ENCODE measurements at places on chromosomes 16 and 17.

- DNase-seq: peak; percentile 71
Measured at GRCh38 chr17:50637829-50638605, 3.3 kb downstream of the ABCC3 start.

GRCh38 chr16:85279825-85280545 is 167.7 kb upstream of the CIBAR2 start:
- DNase-seq: peak; percentile 86

DNA sequence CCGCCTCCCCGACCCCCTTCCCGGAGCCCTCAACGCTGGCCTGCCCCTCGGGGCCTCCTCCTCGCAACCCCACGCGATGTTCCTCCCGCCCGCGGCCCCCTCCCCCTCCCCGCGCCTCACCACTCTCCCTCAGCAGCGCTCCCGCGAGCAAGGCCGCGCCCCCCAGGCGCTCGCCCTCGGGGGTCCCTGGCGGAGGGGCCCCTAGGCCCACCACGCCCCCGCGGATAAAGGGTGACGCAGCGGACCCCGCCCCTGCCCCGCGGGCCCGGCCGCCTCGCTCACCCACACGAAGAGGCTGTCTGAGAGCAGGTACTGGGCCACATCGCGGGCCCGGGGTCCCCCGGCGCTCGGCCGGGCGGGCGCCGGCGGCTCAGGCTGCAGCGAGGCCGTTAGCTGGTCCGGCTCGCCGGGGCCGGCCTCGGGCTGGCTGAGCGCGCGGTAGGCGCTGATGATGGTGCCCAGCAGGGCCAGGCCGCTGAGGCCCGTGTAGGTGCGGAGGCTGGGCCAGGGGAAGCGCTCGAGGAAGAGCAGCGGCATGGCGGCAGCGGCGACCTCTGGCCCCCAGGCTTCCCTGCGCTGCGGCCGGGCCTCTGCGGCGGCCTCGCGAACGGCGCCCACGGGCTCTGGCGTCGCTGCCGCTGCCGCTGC is 430 bp downstream of the AMFR start:
- no peak for DNase-seq

DNA sequence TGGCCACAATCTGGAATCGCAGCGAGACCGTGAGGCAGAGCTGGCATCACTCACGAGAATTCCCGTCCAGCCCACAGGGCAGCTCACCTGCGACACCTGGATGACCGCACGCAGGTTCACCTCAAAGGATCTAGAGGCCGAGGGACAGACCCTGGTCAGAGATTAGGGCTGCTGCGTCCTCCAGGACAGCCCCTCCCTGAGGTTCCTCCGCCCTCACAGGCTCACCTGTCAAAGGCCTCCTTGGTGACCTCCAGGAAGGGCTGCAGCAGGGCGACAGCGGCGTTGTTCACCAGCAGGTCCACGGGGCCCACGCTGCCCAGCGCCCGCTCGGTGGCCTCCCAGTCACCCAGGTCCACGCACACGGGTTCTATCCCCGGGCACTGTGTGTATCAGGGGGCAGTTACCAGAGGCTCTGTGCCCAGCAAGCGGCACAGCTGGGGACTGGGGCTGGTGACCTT is 834 bp downstream of the DCXR start:
- DNase-seq: no peak

- no peak for DNase-seq
Measured at GRCh38 chr16:27843800-27844199, 219.7 kb downstream of the GSG1L start.

DNA sequence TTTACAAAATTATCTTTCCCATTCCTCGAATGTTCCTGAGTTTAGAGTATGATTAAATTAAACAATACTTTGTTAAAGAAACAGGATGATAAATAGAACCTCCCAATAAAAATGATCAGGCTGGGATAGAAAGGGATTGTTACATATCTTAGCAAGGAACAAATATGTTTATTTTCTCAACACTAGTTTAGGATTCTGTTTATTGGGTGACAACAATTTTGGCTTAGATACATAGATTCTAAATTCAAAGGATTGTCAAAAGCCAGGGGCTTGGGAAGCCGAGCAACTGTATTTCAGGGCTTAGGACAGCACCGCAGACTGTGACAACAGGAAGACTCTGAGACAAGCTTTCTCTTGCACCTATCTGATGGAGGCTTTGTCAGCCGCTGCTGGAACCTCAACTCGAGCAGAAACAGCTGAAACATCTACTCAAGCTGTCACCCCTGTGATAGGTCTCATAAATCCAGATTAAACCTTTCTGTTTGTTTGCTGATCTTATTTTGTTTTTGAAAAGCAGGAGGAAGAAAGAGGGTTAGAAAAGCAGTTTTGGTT is 562.8 kb upstream of the ZFHX3 start:
- no peak for DNase-seq

GRCh38 chr16:28207399-28207798 is 4.4 kb downstream of the XPO6 start:
- DNase-seq: no peak

GRCh38 chr16:31105677-31106213 is 2.4 kb upstream of the BCKDK start:
- peak; percentile 32 for DNase-seq

- DNase-seq: no peak
Measured at GRCh38 chr17:40326014-40326831, 17.2 kb downstream of the RARA start.

GRCh38 chr16:88613293-88613692 is 25.1 kb upstream of the IL17C start:
- DNase-seq: no peak

- peak; percentile 28 for DNase-seq
Measured at GRCh38 chr17:7632492-7632894, 2.6 kb downstream of the SHBG start.

GRCh38 chr16:11297492-11298142 is 16.5 kb upstream of the PRM1 start:
- peak; percentile 91 for DNase-seq

GRCh38 chr17:50176559-50177357 is 11.0 kb downstream of the SGCA start:
- no peak for DNase-seq

DNA sequence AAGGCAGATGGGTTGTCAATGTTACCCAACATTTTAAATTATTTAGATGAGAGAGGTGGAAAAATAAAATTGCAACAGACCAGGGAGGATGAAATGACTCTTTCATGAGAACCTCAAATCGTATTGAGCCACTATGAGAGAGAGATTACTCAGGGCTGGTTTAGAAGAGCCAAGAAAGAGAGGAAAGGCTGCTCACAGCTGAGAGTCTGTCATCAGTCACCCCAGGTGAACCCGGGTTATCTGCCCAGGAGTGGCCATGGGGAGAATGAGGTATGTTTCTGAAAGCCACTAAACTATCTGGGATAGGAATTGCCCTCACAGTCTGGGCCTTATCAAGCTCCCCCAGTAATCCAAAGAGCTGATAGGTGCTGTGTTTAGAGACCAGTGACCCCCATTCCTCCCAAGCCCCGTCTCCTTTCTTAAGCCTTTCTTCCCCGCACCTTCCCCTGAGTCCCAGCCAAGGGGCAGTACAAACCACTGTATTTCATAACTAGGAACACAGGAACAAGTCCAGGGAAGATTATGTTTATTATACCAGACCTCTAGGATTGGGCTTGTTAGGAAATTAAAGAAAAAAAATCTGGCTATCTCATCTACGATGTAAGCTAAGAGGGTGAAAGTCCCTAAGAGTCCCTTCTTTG is 158.9 kb upstream of the NOL11 start:
- no peak for DNase-seq

GRCh38 chr16:81333356-81333755 is 18.6 kb downstream of the GAN start:
- DNase-seq: no peak

DNA sequence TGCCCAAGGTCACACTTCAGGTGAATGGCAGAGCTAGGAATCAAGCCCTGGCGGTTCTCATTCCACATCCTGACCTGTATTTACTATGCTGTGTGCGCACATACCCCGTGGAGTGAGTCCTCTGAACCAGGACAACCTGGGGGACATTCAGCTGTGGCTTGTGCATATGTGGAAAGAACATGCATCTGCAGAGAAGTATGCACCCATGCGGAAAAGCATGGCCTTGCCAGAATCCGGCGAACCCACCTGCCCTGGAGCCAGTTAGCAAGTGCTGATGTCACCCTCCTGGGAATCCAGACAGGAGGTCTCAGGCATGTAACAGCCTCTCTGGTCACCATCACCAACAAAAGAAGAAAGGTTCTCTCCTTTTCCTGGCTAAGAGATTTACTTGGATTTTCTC is 1.9 kb downstream of the RASL10B start:
- peak; percentile 28 for DNase-seq

- peak; percentile 92 for DNase-seq
Measured at GRCh38 chr17:67671493-67671892, 46.2 kb upstream of the NOL11 start.

- DNase-seq: no peak
Measured at GRCh38 chr16:80025236-80025635, 424.7 kb upstream of the MAF start.

DNA sequence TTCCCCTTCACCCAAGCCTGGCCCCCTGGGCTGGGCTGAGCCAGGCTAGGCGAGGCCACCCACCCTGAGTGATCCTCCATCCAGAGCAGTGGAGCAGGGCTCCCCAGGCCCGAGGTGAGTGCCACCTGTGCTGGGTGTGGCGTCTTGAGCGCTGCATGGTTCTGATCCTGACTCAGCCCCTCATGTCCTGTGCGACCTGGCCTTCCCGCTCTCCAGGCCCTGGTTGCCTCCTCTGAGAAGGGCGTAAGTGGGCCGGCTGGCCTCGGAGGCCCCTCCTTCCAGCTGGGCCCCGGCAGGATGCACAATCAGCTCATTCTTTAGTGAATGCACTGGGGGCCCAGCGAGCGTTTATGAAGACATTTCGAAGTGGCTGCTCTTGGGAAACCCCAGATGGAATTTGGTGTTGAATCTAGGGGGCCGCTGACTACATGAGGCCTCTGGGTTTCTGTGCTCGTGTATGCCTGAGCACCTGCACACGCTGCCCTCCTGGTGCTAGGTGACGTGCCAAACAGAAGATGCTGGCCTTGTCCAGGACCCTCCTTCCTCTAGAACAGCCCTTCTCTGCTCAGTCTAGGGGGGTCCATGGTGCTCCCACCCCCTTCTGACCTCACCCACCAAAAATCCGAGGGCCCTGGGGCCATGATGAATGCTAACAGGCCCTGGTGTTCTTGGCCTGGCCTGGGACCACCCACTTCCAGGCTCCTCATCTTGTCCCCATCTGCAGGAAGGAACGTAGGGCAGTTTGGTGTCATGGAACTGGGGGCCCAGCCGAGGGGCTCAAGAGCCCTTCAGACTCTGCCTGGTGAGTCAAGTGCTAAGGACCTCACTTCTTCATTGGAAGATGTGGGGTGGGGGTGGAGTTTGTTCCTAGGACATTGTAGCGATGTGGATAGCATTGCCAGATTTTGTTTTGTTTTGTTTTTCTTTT is 3.6 kb upstream of the TMEM92 start:
- DNase-seq: no peak

DNA sequence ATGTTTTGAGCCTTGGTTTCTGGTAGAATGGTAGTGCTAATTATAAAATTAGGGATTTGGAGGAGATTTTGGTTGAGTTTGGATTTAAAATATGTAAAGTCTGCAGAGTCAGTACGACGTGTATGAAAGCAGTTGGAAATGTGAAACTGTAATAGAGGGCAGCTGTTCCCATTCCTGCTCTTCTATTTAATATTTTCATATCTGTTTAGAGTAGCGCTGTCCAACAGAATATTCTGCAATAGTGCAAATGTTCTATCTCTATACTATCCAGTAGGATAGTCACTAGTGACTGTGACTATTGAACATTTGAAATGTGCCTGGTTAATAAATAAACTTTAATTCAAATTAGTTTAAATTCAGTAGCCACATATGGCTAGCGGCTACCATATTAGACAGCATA is 443.4 kb upstream of the SOX9 start:
- no peak for DNase-seq

GRCh38 chr17:75839942-75840798 is 4.0 kb downstream of the UNC13D start:
- no peak for DNase-seq

GRCh38 chr16:88651276-88651988 is 579 bp upstream of the CYBA start:
- no peak for DNase-seq

GRCh38 chr16:70758786-70759185 is 42.2 kb downstream of the VAC14 start:
- DNase-seq: no peak

DNA sequence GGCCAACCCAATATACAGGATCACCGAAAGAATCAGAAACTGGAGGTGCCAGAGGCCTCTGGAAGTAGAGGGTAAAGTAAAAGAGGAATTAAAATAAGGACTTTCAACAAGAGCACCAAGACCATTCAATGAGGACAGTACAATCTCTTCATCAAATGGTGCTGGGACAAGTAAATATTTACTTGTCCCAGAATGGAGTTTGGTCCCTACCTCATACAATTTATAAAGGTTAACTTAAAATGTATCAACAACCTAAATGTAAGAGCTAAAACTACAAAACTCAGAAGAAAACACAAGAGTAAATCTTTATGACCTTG is 56.5 kb downstream of the USP31 start:
- DNase-seq: no peak

- no peak for DNase-seq
Measured at GRCh38 chr17:4666296-4666695, 24.8 kb upstream of the ALOX15 start.

GRCh38 chr16:67546761-67547422 is 15.4 kb upstream of the CTCF start:
- DNase-seq: peak; percentile 80

DNA sequence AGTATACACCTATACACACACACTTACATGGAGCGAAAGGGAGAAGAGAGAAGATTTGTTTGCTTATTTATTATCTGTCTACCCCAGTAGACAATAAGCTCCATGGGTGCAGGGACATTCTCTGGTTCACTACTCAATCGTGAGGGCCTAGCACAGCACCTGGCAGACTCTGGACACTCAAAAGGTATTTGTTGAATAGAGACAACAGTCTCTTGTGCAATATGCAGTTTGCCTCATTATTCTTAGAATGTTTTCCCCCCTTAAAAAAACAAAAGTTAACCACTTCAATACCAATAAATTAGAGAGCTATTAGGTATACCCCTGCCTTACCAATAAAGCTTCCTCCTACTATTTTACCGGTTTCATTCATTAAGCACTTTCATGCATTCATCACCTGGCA is 2.0 kb downstream of the AKAP10 start:
- DNase-seq: no peak

GRCh38 chr17:49498029-49498615 is 3.0 kb downstream of the NGFR start:
- DNase-seq: peak; percentile 35

DNA sequence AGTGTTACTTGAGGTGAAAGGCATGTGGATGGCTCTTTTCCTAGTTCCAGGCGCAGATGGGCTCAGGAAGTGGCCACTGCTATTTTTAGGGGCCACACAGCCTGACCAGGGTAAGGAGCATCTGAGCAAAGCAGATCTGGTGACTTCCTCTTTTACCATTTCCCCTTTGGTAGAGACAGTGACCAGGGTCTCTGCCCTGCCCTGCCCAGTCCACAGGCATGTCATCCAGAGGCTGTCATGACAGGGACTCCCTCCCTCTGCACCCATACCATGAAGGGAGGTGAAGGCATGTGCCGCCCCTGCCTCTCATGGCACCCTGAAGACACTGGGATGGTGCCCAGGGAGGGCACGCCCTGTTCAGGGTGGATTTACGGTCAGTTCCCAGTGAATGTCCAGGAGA is 2.2 kb downstream of the PLA2G15 start:
- DNase-seq: no peak
